ENCODE measurements at places on chromosomes 6 and 20.

DNA sequence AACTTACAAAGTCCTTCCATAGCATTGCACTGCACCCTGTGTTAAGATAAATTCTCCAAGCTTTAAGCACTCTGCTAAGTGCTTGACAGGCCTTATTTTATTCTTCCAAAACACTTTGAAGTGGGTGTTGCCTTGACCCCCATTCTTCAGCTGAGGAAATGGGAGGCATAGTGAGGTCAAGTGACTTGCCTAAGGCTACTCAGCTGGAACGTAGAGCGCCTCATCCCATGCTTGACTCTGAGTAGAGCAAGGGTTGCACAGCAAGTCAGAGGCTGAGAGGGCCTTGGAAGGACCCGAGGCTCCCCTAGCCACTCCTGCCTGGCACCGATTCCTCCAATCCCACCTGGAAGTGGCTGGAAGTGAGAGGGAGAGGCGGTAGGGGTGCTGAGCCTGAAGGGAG lies 19.6 kb upstream of the CSNK2A1 start:
- no peak for DNase-seq

DNA sequence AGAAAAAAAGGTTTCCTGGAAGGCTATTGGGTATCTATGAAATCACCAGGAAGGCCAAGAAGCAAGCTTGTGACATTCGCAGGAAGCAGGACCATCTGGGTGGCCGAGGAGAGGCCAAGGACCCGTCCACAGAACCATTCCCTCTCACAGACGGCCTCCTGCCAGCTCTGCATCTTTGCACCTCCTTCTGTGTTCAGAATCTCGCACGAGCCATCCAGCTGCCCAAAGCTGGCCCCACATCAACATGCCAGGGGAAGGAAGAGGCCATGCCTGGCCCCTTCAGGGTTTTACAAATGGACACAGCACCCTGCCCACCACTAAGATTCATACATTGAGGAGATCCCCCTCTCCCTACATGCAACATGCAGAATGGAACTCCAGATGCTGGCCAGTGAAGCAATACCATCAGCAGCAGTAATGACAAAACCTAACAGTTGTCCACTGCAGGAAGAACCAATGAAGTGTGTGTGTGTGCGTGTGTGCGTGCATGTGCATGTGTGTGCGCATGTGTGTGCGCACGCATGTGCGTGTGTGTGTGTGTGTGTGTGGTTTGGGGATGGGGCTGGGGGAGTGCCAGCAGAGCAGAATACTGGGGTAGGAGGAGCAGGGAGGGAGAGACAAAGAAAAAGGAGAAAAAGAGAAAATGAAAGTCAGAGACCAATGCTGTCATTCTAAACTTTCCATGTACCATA lies 184.2 kb upstream of the FOXQ1 start:
- DNase-seq, result no peak

- DNase-seq, result no peak
These were observed 123.5 kb downstream of the MAP3K7 start for GRCh38 chr6:90463359-90463758.

DNA sequence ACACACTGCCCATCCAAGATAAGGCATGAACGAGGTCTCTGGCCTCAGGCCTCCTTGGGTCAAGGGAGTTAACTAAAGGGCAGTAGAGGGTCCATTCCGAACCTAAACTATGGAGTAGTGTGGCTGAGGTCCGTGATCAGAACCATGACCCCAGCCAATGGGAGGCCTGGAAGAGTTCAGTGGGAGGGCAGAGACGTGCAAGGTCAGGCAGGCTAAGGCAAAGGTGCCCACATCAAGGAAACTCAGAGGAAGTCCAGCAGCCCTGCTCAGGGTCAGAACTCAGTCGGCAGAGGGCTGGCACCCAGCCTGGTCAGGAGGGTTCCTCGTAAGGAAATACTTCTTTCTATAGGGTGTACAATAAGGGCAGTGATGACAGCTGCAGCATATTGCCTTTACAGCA lies 152.2 kb downstream of the SOD2 start:
- DNase-seq, result no peak

GRCh38 chr20:25510202-25510601 lies 75.1 kb downstream of the NINL start:
- DNase-seq, result no peak

- DNase-seq, result no peak
These were observed 135.4 kb upstream of the AKIRIN2 start for GRCh38 chr6:87837444-87837843.

DNA sequence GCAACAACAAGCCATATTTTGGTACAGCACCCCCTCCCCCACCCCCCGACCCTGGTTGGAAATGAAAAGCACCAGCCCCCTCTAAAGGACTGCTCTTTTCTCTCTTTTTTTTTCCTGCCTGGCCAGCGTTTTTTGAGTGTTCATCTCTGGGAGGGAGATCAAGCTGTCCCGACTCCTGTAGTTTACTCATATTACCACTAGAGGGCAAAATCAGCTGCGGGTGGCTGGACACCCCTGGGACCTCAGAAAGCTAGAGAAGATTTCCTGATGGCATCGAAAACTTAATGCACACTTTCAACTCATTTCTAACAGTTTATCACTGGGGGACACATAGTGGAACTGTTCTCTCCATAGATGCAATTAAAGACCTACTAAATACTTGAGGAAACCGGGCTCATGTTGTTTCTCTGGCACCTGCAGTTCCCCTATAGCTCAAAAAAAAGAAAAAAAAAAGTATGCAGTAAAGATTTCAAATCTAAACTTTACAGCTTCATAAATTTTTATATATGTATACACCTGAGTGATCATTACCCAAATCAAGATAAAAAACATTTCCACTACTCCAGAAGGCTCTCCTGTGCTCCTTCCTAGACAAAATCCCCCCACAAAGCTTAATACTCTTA lies 24.4 kb downstream of the CNBD2 start:
- DNase-seq, result no peak

- no peak for DNase-seq
These were observed 1943.2 kb upstream of the DEFB115 start for GRCh38 chr20:29314294-29314693.

GRCh38 chr6:80287112-80287511 lies 180.6 kb downstream of the BCKDHB start:
- DNase-seq, result no peak

DNA sequence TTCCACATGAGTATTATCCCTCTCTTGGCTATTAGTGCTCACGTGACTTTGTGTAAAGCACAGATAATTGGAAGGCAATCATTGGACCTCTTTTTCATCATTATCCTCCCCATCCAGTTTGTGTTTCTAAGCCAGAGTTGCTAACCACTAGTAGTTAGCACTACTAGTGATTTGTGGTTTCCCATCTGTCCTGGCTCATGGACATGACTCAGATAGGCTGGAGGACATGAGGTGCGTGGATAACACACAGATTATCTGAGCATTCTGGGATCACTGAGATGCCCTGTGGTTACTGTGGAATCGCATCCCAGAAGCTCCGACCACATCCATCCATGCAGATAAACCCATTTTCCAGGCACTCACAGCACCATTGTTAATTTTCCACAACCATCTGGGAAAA lies 123.8 kb upstream of the NAA20 start:
- no peak for DNase-seq

DNA sequence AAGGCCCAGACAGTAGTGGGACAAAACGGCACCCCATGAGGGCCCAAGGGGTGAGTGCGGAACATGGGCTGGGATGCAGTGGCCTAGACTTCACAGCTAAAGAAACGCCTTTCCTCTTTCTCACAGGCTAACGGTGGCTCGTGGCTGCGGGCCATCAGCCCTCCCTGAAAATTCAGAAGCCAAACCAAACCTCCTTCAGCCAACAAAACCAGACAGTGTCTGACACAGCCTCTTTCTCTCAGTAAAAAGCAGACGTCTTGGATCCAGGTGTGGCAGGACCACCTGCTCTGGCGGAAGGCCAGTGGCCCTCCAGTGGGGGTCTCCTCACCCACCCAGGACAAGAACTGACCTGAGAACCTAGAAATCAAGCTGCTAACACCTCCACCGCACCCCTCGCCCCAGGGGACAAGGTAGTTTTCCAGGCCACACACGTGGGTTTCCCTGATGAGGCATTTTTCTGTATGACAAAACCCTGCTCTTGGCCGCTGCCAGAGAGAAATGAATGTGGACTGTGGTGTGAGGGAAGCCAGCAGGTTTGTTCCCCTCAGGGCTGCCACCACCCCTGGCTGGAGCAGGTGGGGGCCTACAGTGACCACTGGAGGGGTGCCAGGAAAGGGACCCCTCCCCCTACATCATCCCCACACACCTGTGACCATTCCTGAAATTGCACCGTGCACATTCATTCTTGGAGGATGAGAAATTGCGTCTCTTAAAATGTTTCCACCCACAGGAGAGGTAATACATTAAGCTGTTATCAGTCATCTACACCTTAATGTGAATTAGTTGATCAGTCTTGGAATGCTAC lies 76.8 kb upstream of the PIM1 start:
- no peak for DNase-seq

DNA sequence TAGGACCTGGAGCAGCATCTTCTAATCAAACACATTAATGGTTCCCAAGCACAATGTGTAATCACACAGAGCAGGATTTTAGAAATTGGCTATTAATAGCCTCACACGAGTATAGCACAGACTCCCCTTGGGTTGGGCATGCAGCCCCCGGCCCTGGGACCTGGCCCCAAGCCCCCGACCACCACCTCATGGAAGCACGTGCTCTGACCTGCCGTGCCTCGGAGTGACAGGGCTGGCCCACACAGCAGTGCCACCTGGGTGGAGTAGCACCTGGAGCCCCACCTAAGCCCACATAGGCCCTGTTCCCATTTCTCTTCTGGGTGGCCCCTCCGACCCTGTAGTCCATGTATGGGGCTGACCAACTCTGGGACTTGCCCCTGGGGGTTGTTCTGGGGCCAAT lies 171.8 kb downstream of the TTLL2 start:
- no peak for DNase-seq

DNA sequence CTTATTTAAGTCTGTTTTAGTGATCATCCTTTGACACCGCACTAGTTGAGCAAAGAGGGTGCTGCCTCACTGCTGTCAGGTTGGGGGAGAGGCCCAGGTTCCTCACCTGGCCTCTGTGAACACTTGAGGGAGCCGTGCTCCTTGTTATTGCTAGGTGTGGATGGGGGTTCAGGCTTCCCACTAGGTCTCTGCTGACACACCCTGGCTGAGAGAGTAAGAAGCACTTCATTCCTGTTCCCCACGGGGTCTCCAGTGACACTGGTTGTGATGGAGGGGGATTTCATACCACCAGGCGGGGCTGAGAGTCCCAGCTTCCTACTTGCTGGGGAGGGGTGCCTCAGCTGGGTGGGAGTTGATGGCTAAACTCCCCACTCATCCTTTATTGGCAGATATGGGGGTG lies 11.1 kb upstream of the NOTCH4 start:
- no peak for DNase-seq

GRCh38 chr6:65964261-65964660 lies 257.2 kb upstream of the EYS start:
- no peak for DNase-seq

DNA sequence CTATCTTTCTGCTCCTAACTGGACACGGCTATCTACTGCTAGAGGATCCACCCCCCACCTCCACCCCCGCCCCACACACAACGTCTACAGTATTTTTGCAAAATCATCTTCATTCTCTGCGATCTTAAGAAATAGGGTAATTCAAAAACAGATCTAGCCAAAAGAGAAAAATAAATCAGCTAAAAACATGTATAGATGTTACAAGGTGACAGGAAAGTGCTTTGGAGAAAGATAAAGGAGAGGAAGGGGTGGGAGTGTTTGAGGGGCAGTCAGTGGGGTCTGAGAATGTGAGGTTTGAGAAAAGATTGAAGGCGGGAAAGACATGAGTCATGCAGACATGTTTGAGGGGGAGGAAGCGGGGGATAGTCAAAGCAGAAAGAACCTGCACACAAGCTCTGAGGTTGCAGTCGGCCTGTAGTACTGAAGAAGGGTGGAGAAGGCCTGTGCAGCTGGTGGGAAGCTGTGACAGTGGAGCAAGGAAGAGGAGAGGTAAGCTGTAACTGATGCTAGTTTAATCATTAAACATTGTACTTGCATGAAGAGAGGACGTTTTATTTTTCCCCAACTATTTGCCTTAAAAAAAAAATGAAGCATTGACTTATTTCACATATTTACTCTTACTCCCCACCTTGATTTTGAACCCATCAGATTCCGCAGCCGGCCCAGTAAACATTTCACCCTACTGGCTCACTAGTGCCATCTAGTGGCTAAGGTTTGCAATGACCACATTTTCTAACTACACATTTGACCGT lies 332.6 kb downstream of the ADGRB3 start:
- DNase-seq, result no peak

GRCh38 chr20:52130406-52130805 lies 61.2 kb downstream of the ZFP64 start:
- DNase-seq, result no peak

GRCh38 chr6:90286884-90287488 lies 9.7 kb downstream of the BACH2 start:
- DNase-seq, result no peak

- no peak for DNase-seq
These were observed 95.5 kb downstream of the KCNB1 start for GRCh38 chr20:49386848-49387580.

GRCh38 chr6:91633374-91634111 lies 1046.7 kb upstream of the MAP3K7 start:
- DNase-seq, result no peak

DNA sequence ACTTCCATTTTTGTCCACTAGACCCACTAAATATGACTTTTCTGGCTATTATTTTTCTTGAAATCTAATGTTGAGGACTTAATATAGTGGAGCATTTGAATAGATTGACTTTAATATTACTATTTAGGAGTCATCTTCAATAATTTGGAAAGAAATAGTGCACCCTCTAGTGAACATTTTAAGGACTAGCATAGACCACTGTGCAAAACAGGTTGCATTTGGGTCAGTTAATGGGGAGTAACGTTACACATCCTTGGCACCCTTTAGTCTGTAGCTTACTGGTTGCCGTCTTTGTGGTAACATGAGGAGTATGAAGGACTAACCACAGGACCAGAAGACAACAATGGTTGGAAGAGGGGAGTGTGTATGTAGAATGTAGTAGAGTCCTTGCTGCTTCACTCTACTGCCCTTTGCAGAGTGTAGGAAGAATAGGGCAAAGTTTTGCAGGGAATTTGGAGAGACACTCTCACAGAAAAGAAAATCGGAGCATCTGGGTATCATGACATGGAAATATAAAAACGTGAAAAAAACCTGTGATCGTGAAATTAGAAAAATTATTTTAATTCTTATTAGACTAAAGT lies 25.2 kb downstream of the RFPL4B start:
- no peak for DNase-seq

- DNase-seq, result no peak
These were observed 42.8 kb upstream of the TAF8 start for GRCh38 chr6:42007286-42008137.

GRCh38 chr6:34110610-34111009 lies 35.3 kb downstream of the GRM4 start:
- DNase-seq, result no peak

- DNase-seq, result no peak
These were observed 96.2 kb upstream of the MPC1 start for GRCh38 chr6:166478782-166479592.

DNA sequence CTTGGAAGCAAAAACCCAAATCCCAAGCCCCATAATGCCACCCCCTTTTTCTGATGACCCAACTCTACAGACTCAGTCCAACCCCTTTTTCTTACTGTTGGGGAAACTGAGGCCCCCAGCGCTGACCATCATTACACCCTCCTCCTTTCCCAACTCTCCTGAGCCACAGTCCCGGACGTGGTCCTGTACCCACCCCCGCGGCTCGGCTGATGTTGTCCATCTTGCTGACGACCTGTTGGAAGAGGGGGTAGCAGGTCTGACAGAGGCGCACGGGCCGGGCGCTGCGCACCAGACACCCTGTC lies 533 bp downstream of the OSTM1 start:
- no peak for DNase-seq

GRCh38 chr20:41038878-41039404 lies 10.3 kb downstream of the TOP1 start:
- DNase-seq, result no peak
